IMR-90 (cell line): ENCODE measurements at places on chromosomes 13 and 19.

DNA sequence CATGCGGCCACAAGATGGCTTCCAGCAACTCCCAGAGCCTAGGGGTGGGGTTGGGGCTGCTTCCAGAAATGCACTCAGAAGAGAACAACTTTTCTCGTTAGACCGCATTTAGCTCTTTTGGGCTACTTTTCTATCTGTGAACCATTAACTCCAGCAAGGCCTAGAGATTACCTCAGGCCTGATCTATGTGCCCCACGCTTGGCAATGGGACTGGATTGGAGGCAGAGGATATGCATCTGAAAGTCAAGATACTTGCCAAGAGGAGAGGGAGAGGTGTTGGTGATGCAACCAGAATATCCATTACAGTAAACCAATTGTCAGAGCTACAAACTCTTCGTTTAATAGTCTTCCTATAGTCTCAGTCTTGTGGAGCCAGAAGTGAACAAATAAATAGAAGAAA, 177.7 kb downstream of the TDRD3 start:
- no peak for DNase-seq

DNA sequence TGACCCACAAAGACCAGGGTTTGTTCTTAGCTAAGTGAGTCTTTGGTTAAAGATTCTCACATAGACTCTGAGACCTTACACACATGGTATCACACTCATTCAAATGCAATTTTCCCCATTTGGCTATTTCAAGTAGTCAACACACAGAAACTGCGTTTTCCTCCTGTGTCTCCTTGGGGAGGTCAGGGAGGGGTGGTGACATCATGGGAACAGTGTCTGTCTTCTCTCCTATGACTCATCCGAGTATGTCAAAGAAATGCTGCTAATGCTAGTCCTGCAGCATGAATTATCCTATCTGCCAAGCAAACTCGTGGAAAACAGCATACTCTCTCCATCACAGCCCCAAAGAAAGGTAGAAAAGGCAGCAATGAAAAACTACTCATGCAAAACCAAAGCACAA, 100.2 kb downstream of the ENOX1 start:
- peak; percentile 93 for DNase-seq

DNA sequence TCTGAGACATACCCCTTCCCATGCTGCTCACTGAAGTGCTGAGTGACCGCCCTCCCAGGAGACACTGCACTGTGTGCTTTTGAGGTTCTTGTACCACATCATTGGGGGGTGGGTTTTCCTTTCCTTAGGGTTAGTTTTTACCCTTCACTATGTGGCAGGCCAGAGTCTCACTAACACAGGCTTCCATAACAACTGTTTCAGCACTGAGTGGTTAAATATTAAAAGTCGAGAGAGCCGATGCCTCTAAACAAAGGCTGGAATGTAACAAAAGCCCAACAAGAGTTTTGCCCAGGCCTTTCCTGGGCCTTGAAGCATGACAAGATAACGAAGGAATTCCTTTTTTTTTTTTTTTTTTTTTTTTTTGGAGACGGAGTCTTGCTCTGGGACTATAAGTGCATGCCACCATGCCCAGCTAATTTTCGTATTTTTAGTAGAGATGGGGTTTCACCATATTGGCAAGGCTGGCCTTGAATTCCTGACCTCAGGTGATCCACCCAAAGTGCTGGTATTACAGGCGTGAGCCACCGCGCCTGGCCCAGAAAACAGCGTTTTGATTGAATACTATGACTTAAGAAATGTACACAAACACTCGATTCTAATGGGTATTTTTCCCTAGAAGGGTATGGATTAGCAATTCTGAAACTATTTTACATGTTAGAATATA, 46.5 kb downstream of the ZNF823 start:
- DNase-seq = no peak

GRCh38 chr19:38453596-38453995, 20.1 kb downstream of the RYR1 start:
- DNase-seq = no peak

- DNase-seq = no peak
Observed at GRCh38 chr13:90375851-90376250, 971.6 kb upstream of the MIR17HG start.

GRCh38 chr19:57803265-57803593, 11.5 kb downstream of the ZNF552 start:
- DNase-seq = no peak

GRCh38 chr19:10112037-10112761, 706 bp downstream of the P2RY11 start:
- DNase-seq = no peak

- peak; percentile 17 for DNase-seq
Observed at GRCh38 chr19:49422407-49423070, 702 bp downstream of the PTH2 start.

GRCh38 chr19:41222240-41222639, 3.2 kb downstream of the AXL start:
- no peak for DNase-seq

GRCh38 chr19:49590971-49591730, at the start of gene PRR12:
TSS of gene PRR12 (plus strand) at chr19:49591182. CDS start at chr19:49591655, 473 bp downstream.
- peak; percentile 67 for DNase-seq

DNA sequence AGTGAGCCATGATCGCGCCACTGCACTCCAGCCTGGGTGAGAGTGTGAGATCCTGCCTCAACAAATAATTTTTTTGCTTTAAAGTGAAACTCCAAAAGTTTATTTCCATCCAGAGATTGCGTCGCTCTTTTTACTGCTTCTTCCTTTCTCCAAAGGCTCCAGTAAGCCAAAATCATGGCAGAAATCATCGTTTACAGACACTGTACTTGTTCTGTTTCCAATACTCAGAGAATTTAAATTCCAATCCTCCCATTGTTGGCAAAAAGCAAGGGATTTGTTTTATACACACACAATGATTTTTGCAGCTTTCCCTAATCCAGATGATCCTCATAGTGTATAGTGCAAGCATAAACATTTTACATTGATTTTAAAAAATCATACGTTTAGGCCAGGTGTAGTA, 15.3 kb downstream of the FBXO27 start:
- DNase-seq = no peak

DNA sequence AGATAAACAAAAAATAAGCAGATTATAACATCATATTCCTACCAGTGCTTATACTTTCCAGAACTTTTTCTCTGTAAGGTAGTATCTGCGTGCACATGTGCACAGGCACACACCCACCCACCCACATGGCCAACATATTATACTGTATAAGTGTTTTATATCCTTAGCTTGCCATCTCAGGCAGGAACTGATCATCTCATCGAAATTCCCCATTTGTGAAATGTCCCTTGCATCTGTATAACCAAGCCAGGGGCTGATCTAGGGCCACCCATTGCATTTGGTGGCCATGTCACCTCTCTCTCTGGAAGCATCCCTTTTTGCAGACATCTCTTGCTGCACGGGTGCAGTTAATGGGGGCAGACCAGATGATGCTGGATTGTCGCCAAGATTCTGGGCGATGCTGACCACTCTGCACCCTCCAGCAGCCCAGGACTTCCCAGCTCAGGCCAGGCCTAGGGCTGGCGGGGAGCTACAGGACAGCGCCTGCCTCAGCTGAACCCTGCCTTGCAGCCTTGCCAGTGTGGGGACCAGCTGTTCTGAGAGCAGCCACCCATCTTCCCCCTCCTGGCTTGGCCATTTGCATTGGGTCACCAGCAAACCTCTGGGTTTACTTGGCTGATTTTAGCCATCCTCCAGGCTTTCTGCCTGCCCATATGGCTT, 95.9 kb downstream of the SLC7A1 start:
- no peak for DNase-seq

DNA sequence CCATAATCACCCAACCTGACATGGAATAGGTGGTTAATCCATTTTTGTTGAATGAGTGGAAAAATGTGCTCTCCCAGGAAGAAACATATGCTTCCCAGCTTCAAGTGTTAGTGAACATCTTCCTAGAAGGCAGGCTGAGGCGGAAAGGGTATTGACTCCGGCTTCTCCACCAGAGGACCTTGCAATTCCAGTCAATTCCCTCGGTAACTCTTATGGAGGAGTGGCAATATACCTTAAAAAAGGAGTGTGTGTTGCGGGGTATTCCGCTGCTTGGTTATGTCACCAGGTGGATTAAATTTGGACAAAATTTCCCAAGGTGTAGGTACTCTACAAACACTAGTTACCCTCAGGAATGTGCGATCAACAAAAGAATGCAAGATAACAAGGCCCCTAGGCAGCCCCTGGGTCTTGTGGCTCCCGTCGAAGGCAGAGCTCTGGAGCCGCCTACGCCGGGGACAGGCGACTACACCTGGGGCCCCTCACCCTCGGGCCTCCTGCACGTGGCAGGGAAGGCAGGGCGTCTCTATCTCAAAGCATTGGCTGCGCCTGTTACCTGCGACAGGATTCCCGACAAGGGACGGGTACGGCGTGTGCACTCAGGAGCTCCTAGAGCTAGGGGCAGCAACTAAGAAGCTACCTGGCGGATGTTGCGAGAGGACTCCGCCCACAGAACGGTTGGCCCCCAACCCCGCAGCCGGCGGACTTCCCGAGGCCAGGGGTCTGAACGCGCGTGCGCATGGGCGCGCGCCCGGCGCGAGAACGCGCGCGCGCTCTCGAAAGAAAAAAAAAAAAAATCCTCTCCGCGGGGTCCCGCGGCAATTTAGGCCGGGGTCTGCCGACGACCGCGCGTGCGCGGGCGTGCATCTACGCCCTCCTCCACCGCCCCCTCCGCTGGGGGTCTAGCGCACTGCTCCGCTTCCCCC, at the start of gene WDR87:
TSS of gene WDR87 (minus strand) at position 649 of the 923 bp plus-strand sequence. CDS start 8,355 bp downstream, outside the sequence.
- DNase-seq = no peak

DNA sequence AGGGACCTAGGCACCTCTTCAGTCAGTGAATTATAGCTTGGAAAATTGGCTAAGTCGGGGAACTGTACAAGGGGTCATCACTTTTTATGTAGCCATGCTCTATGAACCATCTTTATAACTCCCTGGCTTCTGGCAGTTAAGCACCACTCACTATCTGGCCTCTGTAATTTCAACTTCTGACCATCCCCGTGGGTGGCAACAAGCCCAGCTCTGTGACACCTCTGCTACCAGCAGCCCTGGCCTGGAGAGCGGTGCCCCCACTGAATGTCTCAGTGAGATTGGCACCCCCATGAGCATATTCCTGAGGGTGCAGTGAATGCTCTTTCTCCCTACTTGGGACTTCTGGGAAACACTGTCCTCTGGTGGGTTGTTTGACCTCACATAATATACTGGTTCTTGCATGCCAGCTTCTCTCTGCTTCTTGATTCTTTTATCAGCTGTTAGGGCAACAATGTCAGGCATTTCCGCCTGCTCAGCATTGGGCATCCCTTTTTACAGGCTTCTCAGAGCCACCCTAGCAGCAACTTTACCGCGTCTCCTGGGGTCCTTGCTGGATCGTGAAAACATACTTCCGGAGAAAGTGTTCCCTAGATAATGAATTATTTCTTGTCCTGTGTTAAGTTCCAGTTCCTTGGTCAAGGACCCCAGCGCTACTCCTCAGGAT, 10.4 kb downstream of the KL start:
- DNase-seq = no peak

DNA sequence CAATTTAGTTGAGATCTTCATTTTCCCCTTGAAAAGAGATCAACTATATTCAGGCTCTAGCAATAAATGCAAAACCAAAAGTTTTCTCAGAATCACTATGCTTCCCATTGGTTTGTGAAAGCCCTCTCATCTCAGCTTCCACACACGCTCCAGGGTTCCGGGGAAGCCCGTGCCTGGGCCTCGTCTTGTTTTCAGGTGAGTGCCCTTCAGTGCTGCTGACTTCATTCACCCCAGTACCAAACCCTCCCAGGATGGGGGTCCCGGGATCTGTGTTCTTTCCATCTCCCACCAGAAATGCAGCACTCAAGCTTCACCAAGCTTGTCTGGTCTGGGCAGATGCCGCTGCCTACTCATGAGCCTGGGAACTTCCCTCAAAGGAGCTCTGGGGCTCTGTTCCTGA, 97.7 kb downstream of the TEX29 start:
- no peak for DNase-seq

- no peak for DNase-seq
Observed at GRCh38 chr13:102881819-102882686, 36.2 kb downstream of the ERCC5 start.

GRCh38 chr13:23921451-23921888, 24.2 kb upstream of the C1QTNF9B start:
- DNase-seq = peak; percentile 66

DNA sequence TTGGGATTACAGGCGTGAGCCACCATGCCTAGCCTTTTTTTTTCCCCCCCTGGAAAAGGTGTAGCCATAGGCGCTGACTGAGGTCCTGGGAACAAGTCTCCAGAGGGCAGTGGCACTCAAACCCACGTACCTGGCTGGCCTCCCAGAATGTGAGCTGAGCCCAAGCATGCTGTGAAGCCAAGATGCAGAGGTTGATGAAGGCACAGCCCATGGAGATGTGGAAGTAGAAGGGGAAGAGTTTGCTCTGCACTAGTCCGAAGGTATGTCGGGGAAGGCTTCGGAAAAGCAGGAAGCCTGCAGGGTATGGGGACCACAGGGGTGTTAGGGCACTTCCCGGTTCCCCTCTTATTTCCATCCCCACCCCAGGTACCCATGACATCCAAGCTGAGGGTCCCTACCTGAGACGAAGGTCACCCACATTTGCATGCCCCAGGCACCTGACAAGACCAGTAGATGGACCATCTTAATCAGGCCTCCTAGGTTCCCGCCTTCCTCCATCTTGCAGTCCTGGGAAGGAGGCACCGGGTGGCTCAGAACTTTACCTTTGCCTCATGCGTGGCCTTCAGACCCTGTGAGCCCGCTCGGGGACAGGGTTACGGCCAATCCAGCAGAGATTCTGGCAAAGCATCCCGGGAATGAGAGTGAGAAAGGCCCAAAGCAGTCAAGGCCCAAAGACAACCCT, 805 bp downstream of the TMEM205 start:
- no peak for DNase-seq

- DNase-seq = no peak
Observed at GRCh38 chr13:114258589-114258988, 22.8 kb upstream of the UPF3A start.

GRCh38 chr19:45215391-45216191, 29.6 kb downstream of the EXOC3L2 start:
- DNase-seq = no peak

DNA sequence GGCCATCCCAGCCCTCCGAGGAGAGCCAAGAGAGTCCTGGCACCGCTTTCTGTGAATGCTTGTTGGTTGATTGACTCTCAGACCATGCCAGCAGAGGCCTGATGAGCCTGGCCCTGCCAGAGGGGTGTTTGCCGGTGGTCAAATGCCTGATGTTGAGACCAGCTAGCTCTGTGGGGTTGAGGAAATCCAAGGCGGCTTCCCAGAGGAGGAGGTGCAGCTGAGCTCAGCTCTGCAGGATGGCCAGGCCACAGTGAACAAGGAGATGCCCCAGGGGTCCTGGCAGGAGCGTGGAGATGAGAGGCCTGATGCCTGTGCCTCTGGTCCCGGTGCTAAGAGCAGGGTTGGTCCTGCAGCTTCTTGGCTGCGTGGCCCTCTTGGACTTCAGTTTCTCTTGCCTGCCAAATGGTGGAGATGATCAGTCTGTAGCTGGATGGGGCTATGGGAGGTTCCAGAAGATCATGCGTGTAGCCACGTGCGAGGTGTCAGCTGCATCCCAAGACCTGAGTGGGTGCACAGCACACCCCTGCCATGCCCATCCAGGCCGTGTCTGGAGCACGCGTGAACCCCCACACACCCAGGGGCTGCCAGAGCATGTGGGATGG, 16.8 kb downstream of the NFIC start:
- no peak for DNase-seq

- DNase-seq = no peak
Observed at GRCh38 chr19:49690079-49690655, 749 bp upstream of the CPT1C start.
